ENCODE measurements at places on chromosomes 1 and 21. TPM values are rescaled to one million over a fixed set of nuclear protein-coding genes. Genes with fewer than 3 reads are reported as not detected.

The OR2T29 gene
- not detected for total RNA-seq

The RHEX gene
- total RNA-seq: not detected

DNA sequence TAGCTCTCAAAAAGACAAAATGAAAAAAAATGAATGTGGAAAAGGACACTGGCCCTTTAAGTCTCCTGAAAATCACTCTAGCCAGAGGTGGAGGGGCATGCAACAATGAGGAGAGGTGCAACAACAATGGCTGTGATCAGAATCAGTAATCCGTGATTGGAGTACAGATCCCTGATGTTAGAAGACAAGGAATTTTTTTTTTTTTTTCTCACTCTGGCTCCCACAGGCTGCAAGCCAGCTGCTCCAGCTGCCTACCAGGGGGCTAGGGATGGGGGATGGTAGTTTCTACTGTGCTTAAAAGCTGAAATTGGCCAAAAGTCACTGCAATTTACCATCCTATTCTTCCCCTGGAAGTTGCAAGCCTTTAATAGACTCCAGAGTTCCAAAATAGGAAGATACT is 54.5 kb downstream of the STYXL2 start:
- H3K4me1 ChIP-seq: no peaks in the 10 kb centered on the region
- H3K27me3 ChIP-seq: 0 out of 2 replicates have a peak, but pooled peaks cover 10% of the 10 kb centered on the region
- H3K27ac ChIP-seq: no peak overlapping the region
- no peak overlapping the region for H3K4me3 ChIP-seq
- no peaks in the 10 kb centered on the region for H3K36me3 ChIP-seq

GRCh38 chr1:51157395-51157794 is 55.4 kb downstream of the C1orf185 start:
- DNase-seq: no peak
- no peak overlapping the region for H3K4me3 ChIP-seq
- no peaks in the 10 kb centered on the region for H3K36me3 ChIP-seq
- no peak overlapping the region for H3K27ac ChIP-seq
- peaks cover 8% of the 10 kb centered on the region for H3K27me3 ChIP-seq
- 0 out of 2 replicates have a peak, but pooled peaks cover 4% of the 10 kb centered on the region for H3K4me1 ChIP-seq

GRCh38 chr1:221286399-221286798 is 407.2 kb downstream of the HLX start:
- no peak overlapping the region for H3K27ac ChIP-seq
- no peaks in the 10 kb centered on the region for H3K36me3 ChIP-seq
- no peak for DNase-seq
- no peaks in the 10 kb centered on the region for H3K27me3 ChIP-seq
- no peaks in the 10 kb centered on the region for H3K4me1 ChIP-seq
- no peak overlapping the region for H3K4me3 ChIP-seq

- H3K36me3 ChIP-seq: no peaks in the 10 kb centered on the region
- peaks cover 35% of the 10 kb centered on the region for H3K27me3 ChIP-seq
- DNase-seq: no peak
- no peaks in the 10 kb centered on the region for H3K4me1 ChIP-seq
- H3K27ac ChIP-seq: no peak overlapping the region
- no peak overlapping the region for H3K4me3 ChIP-seq
These were observed 37.2 kb downstream of the FCRL5 start for GRCh38 chr1:157515141-157515540.

GRCh38 chr1:44012404-44012803 is 18.9 kb downstream of the SLC6A9 start:
- H3K36me3 ChIP-seq: no peaks in the 10 kb centered on the region
- no peak for DNase-seq
- peaks cover 47% of the 10 kb centered on the region for H3K4me1 ChIP-seq
- no peak overlapping the region for H3K4me3 ChIP-seq

DNA sequence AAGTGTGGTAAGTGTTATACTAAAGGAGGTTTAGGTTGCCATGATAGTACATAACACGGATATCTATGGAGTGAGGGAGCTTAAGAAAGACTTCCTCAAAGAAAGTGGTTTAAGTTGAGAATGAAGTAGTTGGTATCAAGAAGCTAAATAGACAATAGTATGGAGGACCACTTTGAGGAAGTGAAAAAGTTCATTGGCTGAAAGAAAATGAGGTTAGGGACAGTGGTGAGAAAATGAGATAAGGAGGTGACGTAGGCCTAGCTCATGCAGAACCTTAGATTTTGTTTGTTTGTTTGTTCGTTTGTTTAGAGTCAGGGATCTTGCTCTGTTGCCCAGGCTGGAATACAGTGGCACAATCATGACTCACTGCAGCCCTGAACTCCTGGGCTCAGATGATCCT is 72.2 kb upstream of the PPIH start:
- no peak for DNase-seq
- H3K27me3 ChIP-seq: no peaks in the 10 kb centered on the region
- H3K36me3 ChIP-seq: no peaks in the 10 kb centered on the region
- no peak overlapping the region for H3K4me3 ChIP-seq

DNA sequence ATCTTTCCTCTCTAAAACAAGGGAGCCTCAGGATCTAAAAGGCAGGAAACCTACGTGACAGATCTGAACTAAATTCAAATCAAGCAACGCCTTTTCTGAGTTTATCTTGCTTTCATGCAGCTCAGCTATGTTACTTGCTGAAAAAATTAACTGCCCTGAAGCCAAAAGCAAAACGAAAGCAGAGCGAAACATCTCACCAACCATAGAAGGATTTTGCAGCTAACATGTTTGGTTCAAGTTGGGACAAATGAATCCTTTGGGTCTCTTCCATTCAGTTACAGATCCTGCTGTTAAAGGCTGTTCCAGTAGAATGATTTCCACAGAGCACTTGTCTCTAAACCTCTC is 482 bp downstream of the SLC2A5 start:
- DNase-seq: no peak
- H3K36me3 ChIP-seq: no peaks in the 10 kb centered on the region
- H3K27ac ChIP-seq: no peak overlapping the region
- peaks cover 70% of the 10 kb centered on the region for H3K27me3 ChIP-seq
- H3K4me1 ChIP-seq: no peaks in the 10 kb centered on the region

GRCh38 chr1:13913396-13913795 is 213.4 kb downstream of the PRDM2 start:
- H3K27me3 ChIP-seq: no peaks in the 10 kb centered on the region
- no peak for DNase-seq
- no peaks in the 10 kb centered on the region for H3K36me3 ChIP-seq
- H3K4me1 ChIP-seq: no peaks in the 10 kb centered on the region
- H3K27ac ChIP-seq: no peak overlapping the region
- H3K4me3 ChIP-seq: no peak overlapping the region

DNA sequence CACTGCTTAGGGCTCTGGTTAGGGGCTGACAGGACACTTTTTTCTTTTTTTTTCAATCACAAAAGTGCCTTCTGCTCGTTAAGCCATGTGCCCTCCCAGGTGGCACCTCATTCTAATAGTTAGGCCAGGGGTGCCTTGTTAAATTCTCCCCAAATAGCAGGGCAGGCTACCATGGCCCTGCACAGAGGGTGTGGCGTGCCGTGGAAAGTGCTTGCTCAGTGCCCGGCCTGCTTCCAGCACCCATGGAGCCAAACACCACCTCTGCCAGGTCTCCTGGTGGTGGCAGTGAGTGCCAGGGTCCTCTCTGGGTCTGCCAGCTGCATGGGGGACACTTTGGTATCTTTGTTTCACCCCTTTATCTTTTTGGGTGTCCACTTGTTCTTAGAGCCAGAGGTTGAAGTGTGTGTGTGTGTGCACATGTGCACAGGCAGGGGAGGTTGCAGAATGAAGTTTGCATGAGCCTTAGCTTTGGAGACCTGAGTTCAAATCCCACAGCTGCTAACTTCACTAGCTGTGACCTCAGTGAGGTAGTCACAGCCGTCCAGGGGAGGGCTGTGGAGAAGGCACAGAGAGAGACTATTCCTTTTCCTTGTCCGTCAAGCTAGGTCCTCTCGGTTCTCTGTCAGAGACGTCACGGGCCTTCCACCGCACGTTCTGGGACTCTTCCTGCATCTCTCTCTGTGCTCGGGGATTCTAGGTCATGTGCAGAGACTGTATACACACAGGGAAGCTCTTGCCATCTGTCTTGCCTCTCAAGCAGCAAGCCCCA is 39.9 kb upstream of the CSF3R start:
- H3K4me3 ChIP-seq: no peak overlapping the region
- H3K27ac ChIP-seq: no peak overlapping the region
- H3K27me3 ChIP-seq: no peaks in the 10 kb centered on the region

GRCh38 chr1:61266738-61267137 is 184.4 kb downstream of the NFIA start:
- H3K36me3 ChIP-seq: no peaks in the 10 kb centered on the region
- no peak overlapping the region for H3K27ac ChIP-seq
- no peak for DNase-seq
- no peaks in the 10 kb centered on the region for H3K27me3 ChIP-seq
- no peak overlapping the region for H3K4me3 ChIP-seq

- H3K4me3 ChIP-seq: no peak overlapping the region
- H3K4me1 ChIP-seq: peaks cover 61% of the 10 kb centered on the region
- no peaks in the 10 kb centered on the region for H3K36me3 ChIP-seq
- H3K27ac ChIP-seq: no peak overlapping the region
- no peaks in the 10 kb centered on the region for H3K27me3 ChIP-seq
These were observed 158.3 kb downstream of the TOMM20 start for GRCh38 chr1:234970401-234970730.

DNA sequence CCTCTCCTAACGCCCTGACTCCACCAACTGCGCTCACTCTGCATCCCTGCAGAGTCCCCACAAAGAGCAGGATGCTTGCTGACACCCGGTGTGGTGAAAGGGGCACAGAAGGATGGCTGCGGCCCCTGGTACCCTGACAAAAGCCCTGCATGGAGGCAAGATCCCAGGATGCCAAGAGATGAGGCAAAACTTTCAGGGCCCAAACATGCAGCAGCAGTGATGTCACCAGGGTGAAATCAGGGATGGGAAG is 36.6 kb downstream of the SLC9A1 start:
- H3K36me3 ChIP-seq: peaks cover 6% of the 10 kb centered on the region
- no peak for DNase-seq
- peaks cover 33% of the 10 kb centered on the region for H3K4me1 ChIP-seq
- no peaks in the 10 kb centered on the region for H3K27me3 ChIP-seq
- no peak overlapping the region for H3K27ac ChIP-seq
- H3K4me3 ChIP-seq: no peak overlapping the region
